NCI-H526 treated with DMSO at 0.1 percent for 48 hours (cell line): ENCODE measurements at places on chromosomes 3 and 15.

- peak; percentile 52 for DNase-seq
These were observed 21.3 kb upstream of the DAPK2 start for GRCh38 chr15:64067564-64068030.

- no peak for DNase-seq
These were observed 12.7 kb upstream of the SACM1L start for GRCh38 chr3:45676325-45677032.

- DNase-seq, result no peak
These were observed 520.1 kb downstream of the NTRK3 start for GRCh38 chr15:87736401-87736800.

DNA sequence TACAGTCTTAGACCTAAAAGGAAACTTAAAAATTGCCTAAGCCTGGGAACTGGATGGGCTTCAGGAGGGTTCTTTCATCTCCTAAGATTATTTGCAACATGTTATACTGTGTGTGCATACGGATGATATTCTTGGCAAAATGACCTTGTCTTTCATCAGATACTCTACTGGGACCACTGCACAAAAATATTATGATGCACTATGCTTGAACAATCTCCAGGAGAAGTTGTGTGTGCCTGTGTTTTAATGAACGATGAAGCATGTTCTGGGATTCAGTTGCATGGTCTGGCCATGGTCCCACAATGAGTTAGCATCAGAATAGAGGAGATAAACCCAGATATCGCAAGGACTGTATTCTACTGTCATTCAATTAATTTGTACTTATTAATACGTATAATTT, 68.7 kb downstream of the GAP43 start:
- DNase-seq, result no peak

- no peak for DNase-seq
These were observed 429.4 kb downstream of the SHQ1 start for GRCh38 chr3:72418856-72419255.

- no peak for DNase-seq
These were observed 13.4 kb downstream of the RIOX2 start for GRCh38 chr3:97958796-97959195.
